ENCODE measurements at places on chromosomes 1 and 21. TPM values are rescaled to one million over a fixed set of nuclear protein-coding genes. Genes with fewer than 3 reads are reported as not detected.

GRCh38 chr1:1540090-1540817 is at the start of gene TMEM240:
TMEM240 (minus strand) TSS chr1:1540624; CDS start chr1:1540346, 278 bp downstream.
- H3K4me1 ChIP-seq: peaks cover 24% of the 10 kb centered on the region
- peaks cover 10% of the 10 kb centered on the region for H3K36me3 ChIP-seq
- H3K27ac ChIP-seq: peak within 1 kb of the TSS; percentile 82
- peak; percentile 92 for DNase-seq
- H3K27me3 ChIP-seq: no peaks in the 10 kb centered on the region

The PDZK1IP1 gene
- total RNA-seq: not detected

The TEDDM1 gene
- not detected for total RNA-seq

- no peaks in the 10 kb centered on the region for H3K36me3 ChIP-seq
- DNase-seq: no peak
- H3K4me3 ChIP-seq: no peak overlapping the region
- no peak overlapping the region for H3K27ac ChIP-seq
Observed at GRCh38 chr1:214220891-214221290, 60.1 kb upstream of the SMYD2 start.

DNA sequence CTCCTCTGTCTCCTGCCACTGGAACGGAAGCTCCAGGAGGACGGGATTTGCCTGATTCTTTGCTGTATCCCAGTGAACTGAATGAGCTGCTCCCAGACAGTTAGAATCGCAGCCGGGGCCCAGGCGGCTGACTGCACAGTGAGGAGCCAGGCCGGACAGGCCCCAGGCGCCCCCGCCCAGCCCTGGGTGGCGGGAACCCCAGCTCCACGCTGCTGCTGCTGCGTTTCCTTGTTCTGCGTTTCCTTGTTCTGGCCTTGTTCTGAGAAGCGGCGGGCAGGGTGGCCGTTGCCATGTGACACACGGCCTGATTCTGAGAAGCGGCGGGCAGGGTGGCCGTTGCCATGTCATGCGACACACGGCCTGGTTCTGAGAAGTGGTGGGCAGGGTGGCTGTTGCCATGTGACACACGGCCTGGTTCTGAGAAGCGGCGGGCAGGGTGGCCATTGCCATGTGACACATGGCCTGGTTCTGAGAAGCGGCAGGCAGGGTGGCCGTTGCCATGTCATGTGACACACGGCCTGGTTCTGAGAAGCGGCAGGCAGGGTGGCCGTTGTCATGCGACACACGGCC is 56.2 kb downstream of the SLC37A1 start:
- H3K36me3 ChIP-seq: no peaks in the 10 kb centered on the region
- H3K4me1 ChIP-seq: no peaks in the 10 kb centered on the region
- no peaks in the 10 kb centered on the region for H3K27me3 ChIP-seq
- H3K27ac ChIP-seq: no peak overlapping the region
- no peak overlapping the region for H3K4me3 ChIP-seq

DNA sequence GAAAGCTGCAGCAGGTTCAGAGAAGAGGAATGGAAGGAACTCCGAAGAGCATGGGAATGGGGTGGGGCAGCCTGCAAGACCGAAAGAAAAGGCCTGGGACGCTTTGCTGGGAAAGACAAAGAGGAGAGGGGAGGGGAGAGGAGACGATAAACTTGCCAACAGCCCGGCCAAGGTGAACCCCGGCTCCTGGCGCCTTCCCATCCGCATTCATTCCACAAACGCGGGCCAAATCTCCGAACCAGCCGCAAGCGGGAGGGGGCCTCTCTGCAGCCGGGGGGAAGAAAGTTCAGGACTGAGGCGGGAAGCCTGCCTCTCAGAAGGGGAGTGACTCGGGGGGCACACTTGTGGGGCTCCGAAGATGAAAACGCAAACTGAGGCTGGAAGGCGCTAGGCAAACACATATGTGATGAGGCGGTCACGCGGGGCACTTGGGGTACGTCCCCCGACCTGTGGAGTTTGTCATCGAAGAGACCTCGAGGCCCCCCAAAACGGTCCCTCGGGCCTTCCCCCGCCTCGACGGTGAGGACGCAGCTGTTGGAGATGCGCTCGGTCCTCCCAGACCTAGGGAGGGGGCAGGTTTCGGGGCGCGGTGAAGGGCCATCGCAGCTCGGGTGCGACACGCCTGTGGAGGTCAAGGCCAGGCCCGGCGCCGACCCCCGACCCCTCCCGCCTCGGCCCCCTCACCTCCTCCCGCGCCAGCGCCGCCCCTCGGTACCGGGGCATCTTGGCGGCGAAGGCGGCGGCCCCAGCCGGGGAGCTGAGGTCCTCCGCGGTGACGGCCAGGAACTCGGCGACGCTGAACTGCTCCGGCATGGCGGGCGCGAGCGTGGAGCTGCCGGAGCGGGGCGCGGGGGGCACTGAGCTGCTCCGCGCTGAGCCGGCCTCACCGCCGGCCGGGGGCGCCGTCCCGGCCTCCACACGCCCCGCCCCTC is at the start of gene ASAP3:
ASAP3 (minus strand) TSS at position 859 of the 932 bp plus-strand sequence; CDS start at position 813, 46 bp downstream.
- DNase-seq: peak; percentile 80
- no peaks in the 10 kb centered on the region for H3K27me3 ChIP-seq
- no peaks in the 10 kb centered on the region for H3K36me3 ChIP-seq
- peak within 1 kb of the TSS; percentile 97 for H3K4me3 ChIP-seq
- peak within 1 kb of the TSS; percentile 88 for H3K27ac ChIP-seq
- peaks cover 12% of the 10 kb centered on the region for H3K4me1 ChIP-seq

The KCNQ4 gene
- 9.5 TPM for total RNA-seq

The MCOLN2 gene
- total RNA-seq: 0.54 TPM

GRCh38 chr21:24424776-24425175 is 1182.5 kb downstream of the MRPL39 start:
- no peak overlapping the region for H3K27ac ChIP-seq
- H3K4me1 ChIP-seq: no peaks in the 10 kb centered on the region
- no peaks in the 10 kb centered on the region for H3K36me3 ChIP-seq
- no peak overlapping the region for H3K4me3 ChIP-seq

DNA sequence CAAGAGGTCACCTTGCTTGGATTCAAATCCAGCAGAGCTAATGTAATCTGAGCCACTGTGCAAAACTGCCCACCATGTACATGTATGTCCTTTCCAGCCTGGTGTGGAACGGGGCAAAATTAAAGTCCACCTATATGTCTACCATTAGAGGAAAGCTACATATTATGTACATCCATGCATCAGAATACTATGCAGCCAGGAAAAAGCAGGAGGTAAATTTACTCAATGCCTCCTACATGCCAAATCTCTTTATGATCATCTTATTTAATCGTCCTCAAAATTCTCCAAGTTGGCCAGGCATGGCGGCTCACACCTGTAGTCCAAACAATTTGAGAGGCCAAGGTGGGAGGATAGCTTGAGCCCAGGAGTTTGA is 6.3 kb upstream of the ZNF683 start:
- DNase-seq: no peak
- H3K36me3 ChIP-seq: no peaks in the 10 kb centered on the region
- H3K27me3 ChIP-seq: peaks cover 7% of the 10 kb centered on the region
- H3K4me1 ChIP-seq: no peaks in the 10 kb centered on the region
- no peak overlapping the region for H3K4me3 ChIP-seq
- no peak overlapping the region for H3K27ac ChIP-seq

DNA sequence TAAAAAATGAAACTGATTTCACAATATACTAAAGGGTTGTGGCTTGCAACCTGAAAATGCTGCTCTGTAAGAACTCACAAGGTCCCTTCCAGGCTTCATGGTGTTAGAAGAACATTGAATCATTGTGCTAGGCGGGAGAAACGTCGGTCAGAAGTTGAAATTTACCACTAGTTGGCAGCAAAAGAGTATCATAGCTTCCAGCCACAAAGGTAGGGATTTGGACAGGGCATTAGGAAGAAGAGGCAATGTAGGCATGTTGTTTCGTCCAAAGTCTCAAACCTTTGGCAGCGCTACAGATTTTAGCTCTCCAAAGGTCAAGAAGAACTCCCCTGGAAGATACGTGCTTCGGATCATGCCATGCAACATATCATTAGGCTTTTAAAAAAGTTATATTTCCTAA is 62.5 kb upstream of the ZP4 start:
- H3K27ac ChIP-seq: no peak overlapping the region
- H3K4me1 ChIP-seq: no peaks in the 10 kb centered on the region
- H3K36me3 ChIP-seq: no peaks in the 10 kb centered on the region
- DNase-seq: no peak

DNA sequence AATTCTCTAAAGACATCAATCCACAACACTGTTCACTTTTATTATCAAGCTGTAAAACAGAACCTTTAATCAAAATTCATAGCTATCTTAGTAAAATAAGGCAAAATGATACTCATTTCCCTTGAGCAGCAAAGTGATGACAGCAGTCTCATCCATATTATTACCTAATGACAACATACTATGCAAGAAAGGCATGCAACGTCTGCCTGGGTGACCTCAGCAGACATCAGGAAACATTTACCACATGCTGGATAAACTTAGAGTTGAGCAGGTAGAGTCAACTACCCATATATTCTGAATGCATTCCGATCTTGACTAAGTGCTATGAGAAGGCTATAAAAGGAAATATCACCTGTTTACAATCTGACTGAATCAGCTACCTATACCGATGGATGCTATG is 145.1 kb downstream of the SIPA1L2 start:
- no peak for DNase-seq
- no peak overlapping the region for H3K27ac ChIP-seq
- no peak overlapping the region for H3K4me3 ChIP-seq
- H3K36me3 ChIP-seq: peaks cover 11% of the 10 kb centered on the region
- no peaks in the 10 kb centered on the region for H3K4me1 ChIP-seq
- H3K27me3 ChIP-seq: no peaks in the 10 kb centered on the region

The SPRR2E gene
- total RNA-seq: not detected

DNA sequence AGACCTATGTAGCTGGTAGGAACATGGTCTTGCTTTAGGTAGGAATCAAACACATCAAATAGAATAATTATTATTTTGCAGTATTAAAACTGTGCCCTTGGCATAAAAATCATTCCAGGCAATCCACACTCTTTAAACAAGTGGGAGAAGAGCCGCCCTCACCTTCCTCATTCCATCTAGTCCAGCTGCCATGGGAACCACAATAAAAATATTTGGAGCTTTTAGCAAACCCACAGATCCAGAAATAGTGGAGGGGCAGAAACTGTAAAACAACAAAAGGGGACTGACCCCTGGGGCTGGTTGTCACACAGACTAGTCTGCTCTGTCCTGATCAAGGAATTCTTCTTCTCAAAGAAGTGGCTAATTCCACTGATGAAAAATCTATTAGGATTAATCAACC is 61.6 kb downstream of the PTPRC start:
- H3K4me1 ChIP-seq: no peaks in the 10 kb centered on the region
- no peaks in the 10 kb centered on the region for H3K36me3 ChIP-seq
- no peak overlapping the region for H3K27ac ChIP-seq
- no peak overlapping the region for H3K4me3 ChIP-seq
- no peaks in the 10 kb centered on the region for H3K27me3 ChIP-seq

DNA sequence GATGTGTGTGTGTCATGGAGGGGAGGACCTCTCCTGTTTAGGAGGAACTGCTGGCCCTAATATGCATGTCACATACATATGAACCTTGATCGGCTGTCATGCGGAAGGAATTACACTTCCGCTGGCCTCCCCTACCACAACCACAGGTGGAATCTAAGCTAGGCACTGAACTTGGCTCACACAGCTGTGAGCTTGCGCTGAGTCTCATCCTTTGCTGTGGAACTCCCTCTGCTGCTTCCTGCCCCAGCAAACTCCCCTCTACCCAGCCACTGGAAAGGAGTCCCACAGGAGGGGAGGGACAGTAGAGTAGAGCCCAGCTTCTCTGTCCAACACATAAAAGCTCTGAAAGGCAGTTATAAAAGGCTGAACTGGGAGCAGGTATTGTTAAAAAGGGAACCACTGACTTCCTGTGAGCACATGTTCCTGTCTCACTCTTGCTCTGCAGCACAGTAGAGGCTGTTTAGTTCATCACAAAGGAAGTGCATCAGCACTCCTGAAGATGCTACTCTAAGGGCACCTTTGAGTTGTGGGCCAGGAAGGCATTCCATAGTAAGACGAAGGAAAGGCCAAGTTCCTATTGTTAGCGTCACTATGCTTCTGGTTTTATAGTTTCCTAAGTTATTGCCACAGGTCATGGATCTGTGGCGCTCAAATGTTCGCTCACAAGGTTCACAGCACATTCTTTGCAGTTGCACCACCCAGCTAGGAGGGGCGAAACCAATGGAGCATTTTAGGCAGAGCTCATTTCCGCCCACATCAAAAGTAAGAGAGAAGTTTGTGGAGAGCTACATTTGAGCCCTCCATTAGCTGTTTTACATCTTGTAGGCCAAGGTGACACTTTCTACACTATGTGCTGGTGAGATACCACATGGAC is 17.7 kb upstream of the PTPRC start:
- no peak overlapping the region for H3K27ac ChIP-seq
- no peaks in the 10 kb centered on the region for H3K27me3 ChIP-seq
- H3K36me3 ChIP-seq: no peaks in the 10 kb centered on the region
- H3K4me3 ChIP-seq: no peak overlapping the region
- no peak for DNase-seq

- H3K4me3 ChIP-seq: no peak overlapping the region
- no peaks in the 10 kb centered on the region for H3K4me1 ChIP-seq
- no peak overlapping the region for H3K27ac ChIP-seq
- DNase-seq: no peak
- no peaks in the 10 kb centered on the region for H3K36me3 ChIP-seq
Observed at GRCh38 chr1:236307435-236307834, 25.7 kb upstream of the ERO1B start.

DNA sequence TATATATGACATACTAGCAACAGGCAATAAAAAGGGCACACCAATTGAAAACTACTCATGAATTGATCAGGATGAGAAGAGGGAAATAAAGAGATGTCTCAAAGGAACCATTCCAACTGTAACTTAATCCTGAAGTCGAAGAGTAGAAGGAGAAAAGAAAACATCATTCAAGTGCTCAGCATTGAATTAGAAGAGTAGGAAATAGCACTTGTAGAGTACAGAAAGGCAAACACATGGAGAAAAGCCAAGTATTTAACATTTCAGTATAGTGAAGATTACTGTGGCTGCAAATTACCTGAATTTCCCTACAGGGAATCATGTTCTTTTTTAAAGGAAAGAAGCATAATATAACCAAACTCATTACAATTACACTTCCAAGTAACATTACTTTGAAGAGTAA is 205.0 kb downstream of the KCTD3 start:
- H3K4me3 ChIP-seq: no peak overlapping the region
- H3K4me1 ChIP-seq: no peaks in the 10 kb centered on the region
- H3K36me3 ChIP-seq: no peaks in the 10 kb centered on the region

The DCDC2B gene
- not detected for total RNA-seq

- H3K4me1 ChIP-seq: no peaks in the 10 kb centered on the region
- no peak overlapping the region for H3K4me3 ChIP-seq
- DNase-seq: no peak
- no peaks in the 10 kb centered on the region for H3K27me3 ChIP-seq
- H3K27ac ChIP-seq: no peak overlapping the region
Observed at GRCh38 chr1:210025870-210026269, 87.9 kb downstream of the SYT14 start.

The TSPEAR gene
- not detected for total RNA-seq

The KCNE1 gene
- 1.8 TPM for total RNA-seq

GRCh38 chr1:107997866-107998265 is 32.9 kb upstream of the VAV3 start:
- no peaks in the 10 kb centered on the region for H3K4me1 ChIP-seq
- no peak overlapping the region for H3K27ac ChIP-seq
- DNase-seq: no peak
- no peaks in the 10 kb centered on the region for H3K27me3 ChIP-seq
- no peak overlapping the region for H3K4me3 ChIP-seq

The CRP gene
- total RNA-seq: not detected

GRCh38 chr1:48093696-48094528 is 96.7 kb upstream of the TRABD2B start:
- no peaks in the 10 kb centered on the region for H3K27me3 ChIP-seq
- no peaks in the 10 kb centered on the region for H3K4me1 ChIP-seq

The TMEM125 gene
- total RNA-seq: not detected

All from sigmoid colon (tissue), 7 donors.